ENCODE measurements at places on chromosomes 11 and 22.
A peak's percentile ranks its signal among the peaks of the same experiment; 100 is the strongest.

- DNase-seq: peak; percentile 73
Measured at GRCh38 chr11:18731949-18732821, 6.2 kb upstream of the IGSF22 start.

GRCh38 chr22:28151151-28151816 is 232.2 kb upstream of the PITPNB start:
- no peak for DNase-seq

DNA sequence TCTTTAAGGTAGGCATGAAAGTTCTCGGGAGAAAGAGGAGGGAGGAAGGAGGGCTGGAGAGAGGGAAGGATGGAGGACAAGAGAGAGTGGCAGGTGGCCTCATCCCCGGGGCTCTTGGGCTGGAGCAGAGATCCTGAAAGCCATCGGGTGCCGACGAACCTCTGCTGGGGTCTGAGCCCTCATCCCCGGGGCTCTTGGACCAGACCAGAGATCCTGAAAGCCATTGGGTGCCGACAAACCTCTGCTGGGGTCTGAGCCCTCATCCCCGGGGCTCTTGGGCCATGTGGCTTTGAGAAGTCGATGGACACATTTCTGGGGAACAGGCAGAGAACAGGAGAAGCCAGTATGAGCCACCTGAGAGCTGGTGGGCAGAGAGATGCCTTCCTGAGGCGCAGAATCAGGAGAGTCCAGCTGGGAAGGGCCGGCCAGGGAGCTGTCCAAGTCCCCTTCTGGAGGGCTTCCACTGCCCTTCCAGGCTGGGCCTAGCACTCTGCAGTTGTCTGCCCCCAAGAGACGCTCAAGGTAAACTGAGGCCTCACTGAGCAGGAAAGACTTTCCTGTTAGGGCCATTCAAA is 1398.1 kb downstream of the BRD1 start:
- DNase-seq: no peak

DNA sequence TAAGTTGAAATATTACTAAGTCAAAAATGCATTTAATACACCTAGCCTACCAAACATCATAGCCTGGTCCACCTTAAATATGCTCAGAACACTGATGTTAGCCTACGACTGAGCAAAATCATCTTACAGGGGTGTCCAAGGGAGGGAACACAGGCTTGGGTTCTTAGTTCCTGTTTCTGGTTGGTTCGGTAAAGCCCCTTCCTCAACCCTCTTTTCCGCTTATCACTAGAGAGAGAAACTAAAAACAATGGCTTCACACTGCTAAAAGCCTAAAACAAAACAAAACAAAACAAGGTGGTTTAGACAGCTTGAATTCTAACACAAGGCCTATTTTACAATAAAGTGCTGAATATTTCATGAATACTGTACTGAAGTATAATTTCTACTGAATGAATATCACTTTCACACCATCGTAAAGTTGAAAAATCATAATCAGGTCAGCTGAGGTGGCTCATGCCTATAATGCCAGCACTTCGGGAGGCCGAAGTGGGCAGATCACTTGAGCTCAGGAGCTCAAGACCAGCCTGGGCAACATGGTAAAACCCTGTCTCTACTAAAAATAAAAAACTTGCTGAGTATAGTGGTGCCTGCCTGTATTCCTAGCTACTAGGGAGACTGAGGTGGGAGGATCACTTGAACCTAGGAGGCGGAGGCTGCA is 118.0 kb downstream of the SIK3 start:
- DNase-seq: no peak

- no peak for DNase-seq
Measured at GRCh38 chr11:124313131-124313530, 618 bp downstream of the OR8D1 start.

GRCh38 chr11:12526789-12527188 is 147.4 kb upstream of the TEAD1 start:
- DNase-seq: no peak

- no peak for DNase-seq
Measured at GRCh38 chr11:132457445-132457844, 1074.9 kb downstream of the OPCML start.

DNA sequence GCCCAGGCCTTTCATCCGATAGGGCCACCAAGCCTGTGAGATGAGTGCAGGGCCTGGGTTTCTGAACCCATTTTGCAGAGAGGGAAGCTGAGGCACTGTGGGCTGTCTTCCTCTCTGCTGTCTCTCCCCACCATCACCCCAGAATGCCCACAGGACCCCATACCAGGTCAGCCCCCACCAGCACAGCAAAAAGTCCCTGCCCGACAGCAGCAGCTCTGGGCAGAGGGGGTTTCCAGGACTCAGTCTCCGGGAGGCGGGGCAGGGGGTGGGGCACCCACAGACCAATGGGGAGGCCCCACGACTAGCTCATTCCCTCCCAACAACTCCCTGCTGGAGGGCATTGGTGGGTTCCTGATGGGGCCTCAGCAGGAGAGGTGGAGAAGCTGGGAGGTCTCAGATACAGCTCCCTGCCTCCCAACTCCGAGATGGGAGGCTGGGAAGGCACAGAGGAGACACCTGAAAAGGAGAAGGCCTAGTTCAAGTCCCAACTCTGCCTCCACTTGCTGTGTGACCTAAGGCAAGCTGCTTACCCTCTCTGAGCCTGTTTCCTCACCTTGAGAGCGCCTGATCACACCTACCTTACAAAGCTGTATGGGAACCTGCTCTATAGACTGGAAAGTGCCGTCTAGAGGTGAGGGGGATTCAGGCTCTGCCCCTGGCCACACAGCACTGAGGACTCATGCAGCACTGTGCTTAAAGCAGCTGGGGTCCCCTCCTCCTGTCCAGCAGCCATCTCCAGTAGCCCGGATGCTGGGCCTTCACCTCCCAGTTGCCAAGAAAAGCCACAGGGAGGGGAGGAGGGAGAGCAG is 3.5 kb downstream of the CBX7 start:
- DNase-seq: peak; percentile 68

GRCh38 chr22:41052661-41053490 is 39.5 kb upstream of the EP300 start:
- no peak for DNase-seq

DNA sequence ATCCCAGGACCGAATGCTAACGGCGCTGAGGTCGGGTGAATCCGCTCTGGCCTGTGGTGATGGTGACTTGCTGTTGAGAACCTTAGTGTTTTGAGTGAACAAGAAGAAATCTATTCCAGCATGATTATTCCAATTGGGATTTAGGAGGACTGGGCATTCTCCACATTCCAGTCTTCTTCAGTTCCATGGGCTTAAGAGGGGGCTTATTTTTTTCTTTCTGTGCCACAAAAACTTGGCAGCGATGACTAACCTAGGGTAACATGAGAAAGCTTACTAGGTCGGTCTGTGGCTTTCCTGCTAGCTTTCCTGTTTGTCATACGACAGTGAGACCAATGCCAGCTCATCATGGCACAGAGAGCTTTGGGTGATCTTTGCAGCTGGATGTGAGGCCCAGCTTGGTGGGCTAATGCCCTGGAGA is 62.9 kb upstream of the ATXN10 start:
- no peak for DNase-seq

- DNase-seq: peak; percentile 65
Measured at GRCh38 chr11:133966921-133967598, 10.3 kb upstream of the IGSF9B start.

DNA sequence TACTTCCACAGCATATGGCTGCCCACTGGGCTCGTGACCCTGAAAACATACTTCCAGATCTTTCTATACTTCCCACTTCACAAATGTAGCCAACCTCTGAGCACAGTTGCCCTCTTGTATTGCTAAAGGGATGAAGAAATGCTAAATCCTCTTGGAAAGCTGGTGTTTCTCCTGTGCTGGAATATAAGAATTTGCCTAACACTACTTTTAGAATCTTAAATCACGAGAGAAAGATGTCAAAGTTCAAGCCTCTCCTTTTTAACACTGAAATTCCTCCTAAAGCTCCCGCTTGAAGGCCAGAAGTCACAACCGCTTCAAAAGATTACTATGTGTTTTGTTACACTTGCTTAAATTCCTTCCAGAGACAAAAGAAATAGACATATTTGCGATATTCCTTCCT is 21.9 kb downstream of the MAML2 start:
- no peak for DNase-seq

- no peak for DNase-seq
Measured at GRCh38 chr11:117107701-117108590, 9.7 kb upstream of the SIK3 start.

DNA sequence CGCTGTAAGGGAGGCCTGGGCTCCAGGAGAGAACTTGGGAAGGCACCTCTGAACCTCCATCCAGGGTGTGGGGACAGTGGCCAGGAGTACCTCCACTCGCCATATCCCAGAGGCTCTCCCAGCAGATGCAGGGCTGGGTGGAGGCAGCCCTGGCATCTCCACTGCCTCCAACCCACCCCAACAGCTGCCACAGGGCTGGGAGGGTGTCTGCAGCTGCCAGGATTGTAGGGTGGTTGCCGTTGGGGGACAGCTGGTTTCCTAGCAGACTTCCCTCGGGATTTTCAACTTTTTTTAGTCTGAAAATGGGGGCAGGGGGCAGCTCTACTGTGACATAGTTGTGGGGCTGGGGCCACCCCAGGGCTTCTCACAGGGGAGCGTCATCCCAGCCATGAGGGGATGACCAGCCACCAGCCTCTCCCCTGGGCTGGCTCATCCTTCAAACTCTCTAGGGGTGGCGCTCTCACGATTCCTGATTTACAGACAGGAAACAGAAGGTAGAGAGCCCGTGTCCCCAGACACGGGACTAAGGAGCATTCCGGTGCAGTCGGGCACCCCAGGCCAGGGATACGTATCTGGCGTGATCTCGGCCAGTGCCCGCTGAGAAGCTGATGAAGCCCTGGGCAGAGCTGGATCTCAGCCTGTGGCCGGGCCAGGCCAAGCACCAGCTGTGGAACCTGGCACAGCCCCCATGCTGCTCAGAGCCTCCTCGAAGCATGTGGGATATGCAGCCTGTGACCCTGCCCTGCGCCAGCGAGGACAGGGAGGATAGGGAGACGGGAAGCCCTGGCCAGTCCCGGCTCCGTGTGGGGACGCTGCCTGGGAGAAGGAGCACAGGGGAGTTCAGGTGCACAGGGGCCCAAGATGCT is 9.9 kb downstream of the PRR5 start:
- no peak for DNase-seq

GRCh38 chr11:40732132-40732531 is 727.3 kb downstream of the LRRC4C start:
- no peak for DNase-seq

- no peak for DNase-seq
Measured at GRCh38 chr22:37887584-37888378, 18.3 kb upstream of the MICALL1 start.

GRCh38 chr22:24183321-24184031 is 2.2 kb downstream of the SUSD2 start:
- DNase-seq: no peak

DNA sequence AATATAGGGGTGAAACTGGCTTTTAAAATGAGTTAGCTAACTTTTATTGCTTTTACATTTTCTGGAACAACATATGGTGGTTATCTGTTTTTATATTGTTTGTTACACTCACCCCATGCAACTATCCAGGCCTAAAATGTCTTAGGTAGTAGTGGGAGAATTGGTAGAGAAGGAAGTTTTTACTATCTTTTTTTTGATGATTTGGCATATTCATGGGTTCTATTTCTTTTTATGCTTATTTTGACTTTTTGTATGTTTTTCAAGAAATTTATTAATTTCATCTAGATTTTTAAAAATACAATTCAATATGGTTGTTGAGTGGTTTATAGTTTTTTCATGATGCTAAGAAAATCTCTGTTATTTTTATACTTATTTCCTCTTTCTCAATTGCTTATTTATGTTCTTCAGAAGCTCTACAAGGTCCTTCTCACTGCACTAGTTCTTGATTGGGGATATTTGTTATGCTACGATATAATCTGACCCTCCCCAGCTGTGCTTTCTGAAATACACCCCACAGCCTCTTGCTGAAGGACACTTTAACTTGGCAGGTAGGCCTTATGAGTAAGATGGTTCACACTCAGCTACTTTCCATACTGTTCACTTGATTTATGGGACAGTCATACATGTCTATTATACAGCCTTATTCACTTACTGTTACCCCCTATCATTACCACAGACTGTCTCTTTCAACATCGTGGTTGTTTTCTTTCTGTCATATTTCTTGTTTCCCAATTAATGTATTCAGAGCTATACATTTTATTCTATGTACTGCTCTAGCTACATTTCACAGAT is 431.2 kb downstream of the METTL15 start:
- DNase-seq: no peak

DNA sequence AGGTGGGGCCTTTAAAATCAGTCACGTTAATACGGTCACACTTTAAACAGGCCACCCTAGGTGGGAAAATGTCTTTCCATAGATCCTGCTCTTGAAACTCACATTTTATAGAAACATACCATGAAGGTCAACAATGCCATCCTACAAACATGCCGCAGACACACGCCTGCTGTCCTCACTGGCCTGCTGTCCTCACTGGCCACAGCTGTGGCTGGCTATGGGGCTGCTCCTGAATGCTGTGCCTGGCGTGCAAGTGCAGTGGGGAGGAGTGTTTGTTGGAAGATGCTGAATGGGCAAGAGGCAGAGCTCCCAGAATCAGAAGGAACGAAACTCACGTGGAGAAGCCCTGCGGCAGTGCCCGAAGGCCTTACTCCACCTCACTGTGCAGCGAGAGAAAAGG is 106.2 kb upstream of the BID start:
- DNase-seq: no peak

GRCh38 chr11:2919837-2920236 is 9.4 kb downstream of the PHLDA2 start:
- no peak for DNase-seq

DNA sequence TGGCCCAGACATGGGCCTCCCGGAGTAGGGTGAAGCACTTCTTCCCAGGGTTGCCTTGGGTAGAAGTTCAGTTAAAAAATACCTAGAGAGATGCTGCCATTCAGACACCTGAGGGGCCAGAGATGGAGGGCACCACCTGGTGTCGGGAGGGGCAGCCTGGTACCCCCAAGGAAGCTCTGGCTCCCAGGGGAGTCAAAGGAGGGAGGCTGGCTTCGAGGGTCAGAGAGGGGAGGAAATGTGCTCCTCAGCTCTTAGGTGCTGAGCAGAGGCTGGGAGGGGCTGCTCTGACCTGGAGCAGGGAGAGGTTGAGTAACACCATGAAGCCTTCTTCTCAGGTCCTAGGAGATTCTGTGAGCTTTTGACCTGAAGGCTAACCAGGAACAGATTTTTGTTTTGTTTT is 1.1 kb downstream of the USP35 start:
- no peak for DNase-seq

DNA sequence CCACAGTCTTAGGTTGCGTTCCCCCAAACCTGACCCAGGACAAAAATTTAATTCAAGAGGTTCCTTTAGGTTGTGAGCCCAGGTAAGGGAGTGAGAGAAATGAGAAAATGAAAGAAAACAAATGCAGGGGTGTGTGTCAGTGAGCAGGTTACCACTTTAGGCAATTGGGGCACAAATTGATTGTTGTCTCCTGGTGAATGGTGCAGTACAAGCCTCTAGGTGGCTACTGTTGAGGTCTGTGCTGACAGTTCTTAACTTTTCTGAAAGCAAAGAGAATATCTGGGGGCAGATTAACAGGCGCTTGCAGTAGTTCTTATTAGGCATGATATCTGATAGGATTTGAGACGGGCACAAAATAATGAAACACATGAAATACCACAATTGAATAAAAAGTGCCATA is 894.6 kb downstream of the FAM181B start:
- DNase-seq: no peak
